Aorta (tissue), 5 donors: ENCODE measurements at places on chromosomes 2 and 18.

DNA sequence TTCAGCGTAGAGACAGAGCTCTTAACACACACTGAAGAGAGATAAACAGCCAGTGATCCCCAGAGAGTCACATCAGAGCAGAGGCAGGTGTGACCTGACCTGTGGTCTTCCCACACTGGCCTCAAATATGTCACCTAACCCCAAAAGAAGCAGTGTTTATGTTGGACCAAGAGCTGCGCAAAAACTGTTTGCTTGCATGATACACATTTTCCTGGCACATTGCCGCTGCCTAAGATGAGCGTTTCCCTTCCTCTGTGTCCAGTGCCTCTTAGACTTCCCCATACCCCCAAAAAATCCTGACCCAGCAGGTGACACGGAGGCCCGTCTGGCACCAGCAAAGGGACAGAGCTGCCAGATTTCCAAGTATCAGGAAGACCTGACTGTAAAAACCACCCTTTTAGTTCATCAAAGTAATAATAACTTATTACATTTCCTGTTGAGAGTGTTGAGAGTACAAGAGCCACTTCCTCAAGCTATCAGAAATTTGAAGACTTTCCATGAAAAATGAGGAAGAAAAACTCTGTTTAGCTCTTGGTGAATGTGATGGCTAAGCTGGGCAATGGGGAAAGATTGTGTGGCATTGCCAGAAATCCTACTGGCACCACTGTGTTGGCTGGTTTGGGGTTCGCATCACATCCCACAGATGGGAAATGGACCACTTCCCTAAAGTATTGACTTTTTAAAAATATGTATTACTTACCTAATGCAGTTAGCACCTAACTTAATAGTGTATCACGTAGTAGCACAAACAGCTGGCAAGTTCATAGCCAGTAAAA, 6.7 kb downstream of the TNFRSF11A start:
- H3K4me1 ChIP-seq: no peaks in the 10 kb centered on the region
- H3K27me3 ChIP-seq: peaks cover 2% of the 10 kb centered on the region
- no peaks in the 10 kb centered on the region for H3K36me3 ChIP-seq
- H3K27ac ChIP-seq: no peak overlapping the region

DNA sequence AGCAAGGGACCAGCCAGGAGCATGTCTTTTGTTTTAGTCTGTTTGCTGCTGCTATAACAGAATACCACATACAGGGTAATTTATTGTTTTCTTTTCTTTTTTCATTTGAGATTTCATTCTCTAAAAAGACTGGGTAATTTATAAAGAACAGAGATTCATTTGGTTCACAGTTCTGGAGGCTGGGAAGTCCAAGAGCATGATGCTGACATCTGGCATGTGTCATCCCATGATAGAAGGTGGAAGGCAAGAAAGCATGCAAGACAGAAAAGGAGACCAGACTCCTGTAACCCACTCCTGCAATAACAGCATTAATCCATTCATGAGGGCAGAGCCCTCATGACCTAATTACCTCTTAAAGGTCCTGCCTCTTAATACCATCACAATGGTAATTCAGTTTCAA, 14.8 kb downstream of the SGO2 start:
- H3K4me1 ChIP-seq: no peaks in the 10 kb centered on the region
- no peak overlapping the region for H3K4me3 ChIP-seq
- DNase-seq: no peak
- no peaks in the 10 kb centered on the region for H3K27me3 ChIP-seq
- H3K36me3 ChIP-seq: no peaks in the 10 kb centered on the region

- H3K4me3 ChIP-seq: no peak overlapping the region
- H3K27me3 ChIP-seq: no peaks in the 10 kb centered on the region
- DNase-seq: peak; percentile 79
- H3K4me1 ChIP-seq: no peaks in the 10 kb centered on the region
- no peak overlapping the region for H3K27ac ChIP-seq
- H3K36me3 ChIP-seq: no peaks in the 10 kb centered on the region
These were observed 63.6 kb downstream of the CIB4 start for GRCh38 chr2:26577442-26578112.

GRCh38 chr18:62569081-62569655, 46.3 kb downstream of the ZCCHC2 start:
- no peak for DNase-seq
- no peaks in the 10 kb centered on the region for H3K27me3 ChIP-seq
- H3K36me3 ChIP-seq: peaks cover 2% of the 10 kb centered on the region
- H3K4me1 ChIP-seq: no peaks in the 10 kb centered on the region
- no peak overlapping the region for H3K27ac ChIP-seq
- H3K4me3 ChIP-seq: no peak overlapping the region

DNA sequence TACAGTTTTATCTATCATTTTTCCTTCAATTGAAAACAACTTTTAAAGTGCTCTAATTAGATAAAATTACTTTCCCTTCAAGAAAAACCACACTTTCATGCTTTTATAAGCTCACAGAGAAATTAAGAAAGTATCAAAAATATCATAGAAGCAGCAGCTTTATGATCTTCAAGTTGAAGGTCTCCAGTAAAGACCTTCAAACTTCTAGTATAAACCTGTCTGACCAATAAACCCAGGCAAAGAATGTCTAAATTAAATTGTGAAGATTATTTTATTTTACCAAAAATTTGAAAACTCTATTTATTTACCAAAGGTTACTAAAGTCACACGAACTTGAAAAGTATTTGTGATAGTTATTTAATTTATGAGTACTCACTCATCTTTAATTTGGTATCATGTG, 9.3 kb upstream of the SCTR start:
- H3K4me1 ChIP-seq: no peaks in the 10 kb centered on the region
- no peaks in the 10 kb centered on the region for H3K36me3 ChIP-seq
- H3K27ac ChIP-seq: no peak overlapping the region
- no peak for DNase-seq
- no peak overlapping the region for H3K4me3 ChIP-seq

GRCh38 chr2:33110461-33110860, 163.7 kb downstream of the LTBP1 start:
- H3K4me3 ChIP-seq: no peak overlapping the region
- DNase-seq: no peak
- H3K4me1 ChIP-seq: peaks cover 20% of the 10 kb centered on the region
- no peaks in the 10 kb centered on the region for H3K36me3 ChIP-seq
- H3K27ac ChIP-seq: no peak overlapping the region
- no peaks in the 10 kb centered on the region for H3K27me3 ChIP-seq

GRCh38 chr2:20580690-20581437, 70.0 kb downstream of the HS1BP3 start:
- no peaks in the 10 kb centered on the region for H3K4me1 ChIP-seq
- peak overlapping the region; percentile 49 for H3K27ac ChIP-seq
- H3K27me3 ChIP-seq: no peaks in the 10 kb centered on the region
- H3K36me3 ChIP-seq: no peaks in the 10 kb centered on the region

DNA sequence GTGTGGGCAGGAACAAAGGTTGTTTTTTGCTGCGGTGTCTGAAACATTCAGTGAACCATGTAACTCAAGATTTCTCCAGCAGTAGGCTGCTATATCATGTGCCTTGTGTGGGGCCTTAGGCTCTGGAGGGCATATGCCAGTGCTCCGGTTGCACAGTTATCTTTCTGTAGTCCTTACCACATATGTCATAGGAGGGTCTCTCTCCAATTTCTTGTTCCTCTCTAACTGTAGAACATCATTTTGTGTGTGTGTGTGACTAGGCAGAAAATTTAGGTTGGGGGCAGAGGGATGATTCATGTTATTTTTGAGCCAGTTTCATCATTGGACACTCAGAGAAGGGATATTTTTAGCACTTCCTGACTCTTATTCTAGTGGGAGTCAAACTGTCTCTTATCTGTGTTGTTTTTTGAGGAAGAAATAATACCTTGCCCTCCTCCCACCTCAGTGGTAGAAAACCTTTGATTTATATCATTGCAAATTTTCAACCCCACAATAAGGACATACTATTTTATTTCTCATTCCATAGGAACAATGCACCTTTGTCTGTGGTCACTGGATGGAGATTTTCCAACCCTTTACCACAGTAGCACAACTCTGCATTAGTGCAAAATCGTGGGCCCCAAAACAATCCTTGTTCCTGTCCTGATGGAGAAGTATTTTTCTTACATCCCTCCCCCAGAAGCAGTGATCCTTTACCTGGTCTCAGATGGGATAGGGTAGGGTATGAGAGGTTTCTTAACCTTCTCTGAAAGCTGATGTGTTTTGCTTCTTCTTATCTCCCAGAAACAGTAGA, 113.9 kb downstream of the CCDC74A start:
- H3K4me3 ChIP-seq: no peak overlapping the region
- H3K4me1 ChIP-seq: no peaks in the 10 kb centered on the region
- H3K27me3 ChIP-seq: no peaks in the 10 kb centered on the region

DNA sequence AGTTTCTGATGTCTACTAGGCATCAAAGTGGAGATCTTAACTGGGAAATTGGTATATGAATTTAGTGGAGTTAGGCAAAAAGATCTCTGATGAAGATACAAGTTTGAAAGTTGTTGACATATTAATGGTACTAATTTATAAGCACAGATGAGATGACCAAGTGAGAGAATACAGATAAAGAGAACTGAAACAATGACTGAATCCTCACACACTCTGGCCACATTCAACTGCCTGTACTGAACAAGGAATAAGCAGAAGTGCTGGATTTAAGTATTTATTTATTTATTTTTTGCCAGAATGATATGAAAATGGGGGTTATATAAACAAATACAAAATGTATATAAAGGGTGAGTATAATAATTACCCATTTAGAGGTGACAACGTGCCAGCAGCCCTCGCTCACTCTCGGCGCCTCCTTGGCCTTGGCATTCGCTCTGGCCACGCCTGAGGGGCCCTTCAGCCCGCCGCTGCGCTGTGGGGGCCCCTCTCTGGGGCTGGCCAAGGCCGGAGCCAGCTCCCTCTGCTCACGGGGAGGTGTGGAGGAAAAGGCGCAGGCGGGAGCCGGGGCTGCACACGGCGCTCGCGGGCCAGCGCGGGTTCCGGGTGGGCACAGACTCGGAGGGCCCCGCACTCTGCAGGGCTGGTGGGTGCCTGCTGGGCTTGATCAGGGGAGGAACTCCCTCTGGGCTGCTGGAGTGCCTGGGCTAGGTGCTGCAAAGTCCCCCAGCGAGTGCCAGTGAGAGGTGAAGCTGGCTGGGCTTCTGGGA, 1363.9 kb upstream of the CRIM1 start:
- no peak overlapping the region for H3K4me3 ChIP-seq
- no peaks in the 10 kb centered on the region for H3K36me3 ChIP-seq
- no peaks in the 10 kb centered on the region for H3K4me1 ChIP-seq

DNA sequence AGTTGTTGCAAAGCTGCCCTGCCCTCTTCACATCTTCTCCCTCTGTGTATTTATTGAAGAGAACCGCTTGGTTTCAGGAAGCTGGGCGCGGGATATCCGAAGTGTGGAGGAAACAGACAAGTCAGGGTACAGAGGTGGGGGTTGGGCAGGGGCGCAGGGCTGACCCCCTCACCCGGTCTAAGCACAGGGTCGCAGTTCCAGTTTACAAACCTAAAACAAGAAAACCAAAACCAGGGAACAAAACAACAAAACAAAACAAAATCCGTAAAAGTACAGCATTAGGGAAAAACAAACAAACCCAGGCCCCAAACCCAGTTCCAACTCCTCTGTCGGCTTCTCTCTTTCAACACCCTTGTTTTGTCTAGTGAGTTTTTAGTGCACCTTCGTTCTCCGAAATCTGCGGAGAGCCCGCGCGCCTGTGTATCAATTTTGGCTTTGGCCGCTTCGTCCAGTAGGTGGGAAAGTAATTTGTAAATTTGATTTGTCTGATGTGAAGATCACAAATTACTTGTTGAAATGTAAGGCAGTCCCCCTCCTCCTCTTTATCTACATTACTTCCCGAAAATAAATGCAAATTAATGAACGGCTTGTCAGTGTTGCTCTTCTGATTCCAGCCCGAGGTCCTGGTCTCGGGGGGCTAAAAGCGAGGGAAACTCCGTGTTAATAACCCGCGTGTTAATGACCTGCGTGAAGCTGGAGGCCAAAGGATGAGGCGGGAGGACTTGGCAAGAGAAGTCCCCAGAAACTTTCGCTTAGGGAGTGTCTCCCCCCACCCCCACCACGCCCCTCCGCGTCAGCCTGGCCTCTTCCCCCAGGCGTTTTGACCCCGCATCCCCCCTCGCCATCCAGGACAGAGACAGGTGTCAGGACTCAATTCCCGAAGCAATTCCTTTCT, 6.9 kb downstream of the OTX1 start:
- no peak for DNase-seq
- no peak overlapping the region for H3K4me3 ChIP-seq
- H3K27ac ChIP-seq: no peak overlapping the region
- no peaks in the 10 kb centered on the region for H3K4me1 ChIP-seq
- no peaks in the 10 kb centered on the region for H3K36me3 ChIP-seq

- peak; percentile 77 for DNase-seq
- H3K27me3 ChIP-seq: no peaks in the 10 kb centered on the region
- H3K4me3 ChIP-seq: no peak overlapping the region
- no peaks in the 10 kb centered on the region for H3K4me1 ChIP-seq
These were observed 202.1 kb downstream of the CTIF start for GRCh38 chr18:48740851-48741485.

DNA sequence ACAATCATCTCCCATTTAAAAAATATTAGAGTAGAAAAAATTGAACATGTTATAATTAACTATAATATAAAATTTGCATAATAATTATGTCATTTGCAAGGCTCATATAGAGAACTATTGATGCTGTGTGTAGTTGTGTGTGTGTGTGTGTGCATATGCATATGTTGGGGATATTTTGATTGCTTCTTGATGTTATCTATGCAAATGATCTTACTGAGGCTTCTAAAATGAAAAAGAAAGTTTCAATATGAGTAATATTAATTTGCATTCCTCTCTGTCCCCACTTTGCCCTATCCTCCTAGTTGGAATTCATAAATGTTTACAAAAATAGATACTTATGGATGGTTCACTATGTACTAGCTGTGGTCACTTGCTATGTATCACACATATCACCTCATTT, 523.3 kb downstream of the TRIB2 start:
- H3K36me3 ChIP-seq: no peaks in the 10 kb centered on the region
- no peak overlapping the region for H3K27ac ChIP-seq
- no peak for DNase-seq
- H3K4me1 ChIP-seq: no peaks in the 10 kb centered on the region
- no peaks in the 10 kb centered on the region for H3K27me3 ChIP-seq

DNA sequence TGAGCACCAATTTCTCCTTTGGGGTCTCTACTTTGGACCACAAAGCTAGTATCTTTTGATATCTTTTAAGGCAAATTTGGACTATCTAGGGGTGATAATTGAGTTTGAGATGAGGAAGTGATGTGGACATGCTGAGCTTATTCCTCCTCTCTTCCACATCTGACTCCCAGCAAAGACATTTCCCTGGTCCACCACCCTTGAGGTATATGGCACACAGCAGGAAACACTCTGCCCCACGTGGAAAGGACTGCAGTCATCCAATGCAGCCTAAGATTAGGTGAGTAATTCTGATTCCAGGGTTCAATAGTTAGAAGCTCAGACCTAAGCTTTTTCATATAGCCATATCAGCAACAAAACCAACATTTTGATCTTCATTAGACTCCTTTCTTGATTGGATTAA, 290.1 kb upstream of the CHAC2 start:
- H3K27ac ChIP-seq: no peak overlapping the region
- H3K27me3 ChIP-seq: no peaks in the 10 kb centered on the region
- H3K4me1 ChIP-seq: no peaks in the 10 kb centered on the region
- DNase-seq: no peak
- H3K4me3 ChIP-seq: no peak overlapping the region

- DNase-seq: no peak
- no peaks in the 10 kb centered on the region for H3K4me1 ChIP-seq
- H3K27ac ChIP-seq: no peak overlapping the region
- no peaks in the 10 kb centered on the region for H3K36me3 ChIP-seq
These were observed 24.1 kb upstream of the PLEKHM3 start for GRCh38 chr2:208049441-208049840.

- no peak overlapping the region for H3K4me3 ChIP-seq
- DNase-seq: no peak
- H3K27me3 ChIP-seq: no peaks in the 10 kb centered on the region
- no peaks in the 10 kb centered on the region for H3K36me3 ChIP-seq
- H3K27ac ChIP-seq: no peak overlapping the region
These were observed 35.3 kb downstream of the KCNF1 start for GRCh38 chr2:10947005-10947440.
